ENCODE measurements at places on chromosomes 3 and 15. TPM values are rescaled to one million over a fixed set of nuclear protein-coding genes. Genes with fewer than 3 reads are reported as not detected.

GRCh38 chr3:3102751-3103150, 7.4 kb downstream of the IL5RA start:
- no peak for DNase-seq

- DNase-seq, result no peak
Observed at GRCh38 chr15:75234191-75234810, 23.8 kb upstream of the GOLGA6C start.

- DNase-seq, result no peak
Observed at GRCh38 chr15:27495963-27496459, 525.0 kb downstream of the GABRG3 start.

- DNase-seq, result no peak
Observed at GRCh38 chr3:32319607-32320006, 72.0 kb upstream of the CMTM7 start.

GRCh38 chr15:33830351-33830750, 137.9 kb upstream of the CHRM5 start:
- no peak for DNase-seq

DNA sequence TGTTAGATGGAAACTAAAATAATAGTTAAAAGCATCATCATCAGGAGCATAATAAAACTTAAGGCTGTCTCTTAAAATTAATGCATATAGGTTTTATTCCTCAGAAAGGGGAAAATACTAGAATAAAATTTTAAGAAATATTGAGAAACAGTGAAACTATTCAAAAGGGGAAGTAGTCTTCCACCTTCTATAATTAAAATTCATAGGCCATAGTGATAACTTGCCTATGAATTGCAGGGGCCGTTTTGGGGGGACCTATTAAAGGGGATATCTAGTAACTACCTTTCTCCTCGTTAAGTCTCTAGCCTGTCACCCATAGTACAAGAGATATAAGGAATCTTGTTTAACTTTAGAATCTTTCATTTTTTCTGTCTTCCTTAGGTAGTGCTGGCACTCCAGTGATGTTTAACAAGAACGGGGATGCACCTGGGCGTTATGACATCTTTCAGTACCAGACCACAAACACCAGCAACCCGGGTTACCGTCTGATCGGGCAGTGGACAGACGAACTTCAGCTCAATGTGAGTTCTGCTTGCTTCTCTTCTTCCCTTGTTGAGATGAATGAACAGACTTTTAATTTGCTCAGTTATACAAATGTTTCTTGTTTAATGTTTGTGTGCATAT, 600.4 kb downstream of the GRM7 start:
- DNase-seq, result no peak

DNA sequence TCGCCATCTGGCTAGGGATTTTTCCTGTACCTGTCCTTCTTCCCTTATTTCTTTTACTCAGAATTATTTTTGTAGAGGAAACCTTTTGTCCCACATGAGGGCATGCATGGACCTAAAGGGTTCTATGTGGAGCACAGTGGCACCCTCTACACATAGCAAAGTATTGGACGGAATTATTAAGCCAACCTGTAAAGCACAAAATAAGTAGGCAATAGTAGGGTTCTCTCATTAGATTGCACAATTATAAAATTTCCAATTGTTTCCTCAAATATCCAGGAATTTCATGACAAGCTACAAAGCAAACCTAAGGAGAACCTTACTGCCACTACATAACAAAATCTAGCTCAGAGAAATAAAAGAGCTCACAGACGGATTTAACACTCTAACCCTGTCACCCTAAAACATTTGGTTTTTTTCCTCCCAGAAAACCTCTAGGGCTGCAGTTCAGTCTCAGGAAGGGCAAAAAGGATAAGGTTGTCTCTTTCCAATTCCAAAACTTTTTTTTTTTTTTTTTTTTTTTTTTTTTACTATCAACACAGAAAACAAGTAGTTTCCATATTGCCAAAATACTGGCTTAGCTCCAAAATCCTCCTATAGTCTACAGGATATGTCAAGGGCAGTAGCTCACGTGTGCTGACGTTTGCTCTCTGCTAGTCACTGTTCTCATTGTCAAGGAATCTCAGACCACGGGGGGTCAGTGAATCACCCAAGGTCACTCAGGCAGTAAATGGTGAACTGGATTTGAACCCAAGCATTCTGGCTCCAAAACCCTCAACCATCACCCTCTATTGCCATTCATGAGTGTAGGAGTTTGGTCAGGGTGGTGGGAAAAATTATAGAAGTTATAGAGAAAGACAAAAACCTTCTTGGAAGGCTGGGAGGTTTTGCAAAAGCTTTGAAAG, 52.3 kb downstream of the NCEH1 start:
- no peak for DNase-seq

- DNase-seq, result no peak
Observed at GRCh38 chr3:99537416-99537815, 101.0 kb upstream of the COL8A1 start.

DNA sequence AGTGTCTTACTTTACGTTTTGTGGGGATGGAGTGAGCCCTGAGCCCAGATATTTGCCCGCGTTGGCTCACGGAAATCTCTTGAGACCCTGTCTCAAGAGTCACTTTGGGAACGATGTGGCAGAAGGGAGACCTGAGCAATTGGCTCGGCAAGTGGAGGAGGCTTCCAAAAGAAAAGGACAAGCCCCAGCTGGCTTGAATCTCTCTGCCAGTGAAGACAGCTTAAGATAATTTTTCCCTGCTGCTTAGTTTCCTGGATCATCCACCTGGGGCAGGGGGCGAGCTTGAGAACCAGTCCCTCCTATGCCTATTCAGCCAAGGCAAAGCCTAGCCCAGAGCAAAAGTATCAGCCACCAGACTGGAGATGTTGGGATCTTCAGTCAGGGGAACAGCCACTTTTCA, 708 bp downstream of the SEC22A start:
- no peak for DNase-seq

GRCh38 chr15:59159210-59159609, 47.4 kb upstream of the LDHAL6B start:
- no peak for DNase-seq

DNA sequence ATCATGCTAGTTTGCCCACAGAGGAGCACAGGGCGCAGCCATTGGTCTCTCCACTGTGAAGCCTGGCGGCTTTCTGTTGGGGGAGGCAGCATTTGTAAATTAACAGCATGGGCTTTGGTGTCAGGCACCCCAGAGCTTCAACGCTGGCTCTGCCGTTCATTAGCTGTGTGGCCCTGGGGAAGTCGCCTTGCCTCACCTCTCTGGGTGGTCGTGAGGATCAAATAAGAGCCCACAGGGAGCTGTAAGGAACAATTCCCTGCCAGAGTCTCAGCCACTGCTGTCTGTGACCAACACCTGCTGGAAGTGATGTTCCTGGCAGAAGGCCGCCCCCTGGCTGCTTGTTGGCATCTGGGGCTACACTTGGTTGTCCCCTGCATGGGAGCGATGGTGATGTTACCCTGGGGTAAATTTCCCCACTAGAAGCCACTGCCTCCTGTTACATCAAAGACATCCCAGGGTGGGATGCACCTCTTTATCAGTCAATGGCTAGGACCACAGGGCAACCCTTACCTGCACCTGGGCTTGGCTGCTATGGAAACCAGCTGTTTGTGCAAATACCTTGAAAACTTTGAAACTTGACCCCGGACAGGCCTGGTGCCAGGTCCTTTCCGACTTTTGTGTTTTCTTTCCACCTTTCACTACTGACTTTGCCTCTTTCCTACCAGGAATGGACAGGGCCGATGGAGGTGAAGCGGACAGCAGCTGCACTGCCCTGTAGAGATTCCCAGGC, 36.9 kb downstream of the DNASE1L3 start:
- DNase-seq, result no peak

- no peak for DNase-seq
Observed at GRCh38 chr3:116920826-116921610, 211.4 kb downstream of the TUSC7 start.

DNA sequence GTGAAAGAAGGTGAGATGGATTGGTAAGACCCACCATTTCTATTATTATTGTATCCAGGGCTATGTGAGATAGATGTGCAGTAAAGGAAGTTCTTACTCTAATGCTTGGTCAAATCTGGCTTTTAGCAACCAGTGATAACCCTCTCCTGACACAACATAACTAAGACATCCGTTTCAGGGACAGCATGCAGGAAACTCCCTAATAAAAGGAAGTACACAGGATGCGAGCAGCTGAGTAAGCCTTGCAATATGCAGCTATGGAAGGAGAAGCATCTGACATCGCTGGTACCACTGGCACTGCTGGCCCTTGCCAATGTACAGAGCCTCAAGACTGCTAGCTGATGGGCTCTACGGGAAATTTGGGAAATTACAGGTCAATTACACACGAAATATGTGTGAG, 662.3 kb downstream of the NR2F2 start:
- DNase-seq, result no peak

- DNase-seq, result no peak
Observed at GRCh38 chr3:189588070-189588469, 43.1 kb upstream of the TP63 start.

GRCh38 chr3:4139462-4140140, 163.6 kb upstream of the SETMAR start:
- no peak for DNase-seq

DNA sequence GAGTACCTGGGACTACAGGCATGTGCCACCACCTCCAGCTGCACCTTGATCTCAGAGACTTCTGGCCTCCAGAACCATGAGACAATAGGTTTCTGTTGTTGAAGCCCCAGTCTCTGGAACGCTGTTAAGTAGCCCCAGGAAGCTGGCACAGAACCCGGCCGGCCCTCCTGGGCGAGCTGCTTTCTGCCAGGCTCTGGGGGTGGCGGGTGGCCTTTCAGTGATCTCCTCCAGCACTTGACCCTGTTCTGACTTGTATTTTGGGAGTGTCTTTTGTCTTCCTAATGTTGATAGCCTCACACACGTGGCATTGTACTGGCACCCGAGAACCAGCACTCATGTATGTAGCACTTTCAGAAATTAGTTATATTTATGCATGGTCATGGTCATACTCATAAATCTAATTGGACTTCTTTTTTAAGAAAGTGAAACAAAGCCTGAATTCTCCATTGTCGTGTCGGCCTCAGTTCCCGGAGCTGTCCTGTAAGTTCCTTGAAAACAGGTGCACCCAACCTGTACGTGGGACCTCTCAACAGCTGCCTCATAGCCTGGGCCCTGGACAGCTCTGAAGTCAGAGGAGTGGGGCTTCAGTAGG, 74.0 kb downstream of the TFRC start:
- DNase-seq, result no peak

- no peak for DNase-seq
Observed at GRCh38 chr15:48603922-48604321, 41.6 kb downstream of the FBN1 start.

- DNase-seq, result peak; percentile 56
Observed at GRCh38 chr3:169147238-169148008, 516.1 kb downstream of the MECOM start.

- DNase-seq, result no peak
Observed at GRCh38 chr15:88448991-88449461, 18.2 kb downstream of the MRPL46 start.

- no peak for DNase-seq
Observed at GRCh38 chr3:30526031-30526430, 80.4 kb upstream of the TGFBR2 start.

- no peak for DNase-seq
Observed at GRCh38 chr3:134810850-134811249, 15.8 kb downstream of the EPHB1 start.

GRCh38 chr3:134186391-134186790, 64.3 kb downstream of the RYK start:
- DNase-seq, result no peak

Gene SELENOS
- total RNA-seq, result 64.5 TPM

Gene MFAP1
- total RNA-seq, result 21.0 TPM

Gene SEMA3F
- total RNA-seq, result 44.7 TPM

Gene TADA3
- total RNA-seq, result 53.8 TPM

Gene WDR72
- 1.5 TPM for total RNA-seq

Gene GYG1
- total RNA-seq, result 51.3 TPM

Gene ARMC8
- total RNA-seq, result 45.3 TPM

Gene CX3CR1
- 14.1 TPM for total RNA-seq
